ENCODE measurements at places on chromosomes 11 and 22.

- DNase-seq = no peak
Measured at GRCh38 chr11:34501500-34501899, 12.1 kb downstream of the ELF5 start.

DNA sequence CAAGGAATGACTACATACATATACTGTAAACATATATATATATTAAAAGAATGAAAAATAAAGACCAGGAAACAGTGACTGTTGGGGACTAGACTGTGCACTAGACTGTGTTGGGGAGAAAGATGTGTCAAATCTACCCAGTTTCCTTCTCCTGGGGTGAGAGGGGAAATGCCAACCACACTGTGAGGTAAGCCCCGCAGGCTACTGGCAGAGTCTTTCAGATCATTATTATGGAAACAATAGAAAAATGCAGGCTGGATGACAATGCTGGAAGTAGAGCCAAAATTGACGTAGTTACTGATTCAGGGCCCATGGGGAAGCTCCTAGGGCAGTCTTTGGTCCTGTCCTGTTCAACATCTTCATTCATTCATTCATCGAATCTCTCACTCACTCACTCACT lies 101.4 kb downstream of the C11orf58 start:
- DNase-seq = no peak

GRCh38 chr11:103354656-103355055 lies 245.4 kb downstream of the DYNC2H1 start:
- no peak for DNase-seq

- no peak for DNase-seq
Measured at GRCh38 chr22:50516068-50516467, 8.0 kb downstream of the NCAPH2 start.

DNA sequence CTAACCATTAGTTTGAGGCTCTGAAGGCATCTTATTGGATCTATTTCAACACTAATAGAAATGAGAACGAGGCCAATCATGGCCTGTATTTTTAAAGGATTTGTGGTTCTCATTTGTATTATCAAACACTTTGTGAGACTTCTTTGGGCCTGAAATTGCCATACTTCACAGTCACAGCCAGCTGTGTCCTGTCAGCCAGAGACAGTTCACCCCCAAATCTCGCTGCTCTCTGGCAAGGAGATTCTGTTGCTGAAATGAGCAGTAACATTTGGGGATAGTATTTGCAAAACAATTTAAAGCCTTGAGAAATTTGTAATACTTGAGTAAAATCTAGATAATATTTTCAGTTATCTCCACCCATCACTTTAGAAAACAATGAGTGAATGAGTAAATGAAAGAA lies 26.9 kb upstream of the TENM4 start:
- DNase-seq = no peak

DNA sequence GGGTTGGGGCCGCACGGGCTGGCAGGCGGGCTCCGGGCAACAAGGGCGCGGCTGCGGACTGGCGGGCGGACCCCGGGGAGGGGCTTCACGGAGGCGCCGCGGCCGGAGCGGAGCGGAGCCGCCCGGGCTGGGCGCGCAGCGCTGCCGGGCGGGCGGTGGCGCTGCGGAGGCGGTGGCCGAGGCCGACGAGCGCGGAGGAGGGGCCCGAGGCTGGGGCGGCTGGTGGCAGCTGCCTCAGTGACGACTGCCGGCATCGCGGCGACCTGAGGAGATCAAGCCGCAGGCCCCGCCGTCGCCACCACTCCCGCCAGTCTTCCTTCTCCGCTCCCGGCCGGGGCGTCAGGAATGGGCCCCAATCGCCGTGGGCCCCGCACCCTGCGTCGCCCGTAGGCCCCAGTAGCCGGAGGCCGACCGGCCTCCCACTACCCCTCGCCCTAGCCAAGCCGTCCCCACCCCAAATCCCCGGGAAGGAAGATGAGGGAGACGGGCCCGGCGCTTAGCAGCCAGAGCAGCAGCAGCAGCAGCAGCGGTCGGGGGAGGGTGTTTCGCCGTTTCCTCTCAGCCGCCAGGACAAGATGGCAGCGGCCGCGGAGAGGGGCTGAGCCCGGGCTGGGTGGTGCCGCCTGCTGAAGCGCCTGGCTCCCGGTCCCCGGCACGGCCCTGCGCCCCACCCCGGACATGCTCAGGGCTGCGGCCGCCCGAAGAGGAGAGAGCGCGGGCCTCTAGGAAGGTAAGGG lies at the start of gene HIPK3:
Gene HIPK3 (plus strand): TSS at position 222 of the 737 bp plus-strand sequence.
- peak; percentile 58 for DNase-seq

Data from stimulated activated CD8-positive, alpha-beta memory T cell treated with anti-CD3 and anti-CD28 coated beads, Interleukin-2, amount 100 ng/mL, for 1 hour (primary cell).